A172 (cell line): ENCODE measurements at places on chromosomes 6 and 20.

- DNase-seq, result no peak
Observed at GRCh38 chr6:16402581-16402900, 164.2 kb downstream of the GMPR start.

- no peak for DNase-seq
Observed at GRCh38 chr6:165184192-165184979, 125.0 kb downstream of the C6orf118 start.

GRCh38 chr20:16393297-16393696, 180.0 kb downstream of the KIF16B start:
- no peak for DNase-seq

DNA sequence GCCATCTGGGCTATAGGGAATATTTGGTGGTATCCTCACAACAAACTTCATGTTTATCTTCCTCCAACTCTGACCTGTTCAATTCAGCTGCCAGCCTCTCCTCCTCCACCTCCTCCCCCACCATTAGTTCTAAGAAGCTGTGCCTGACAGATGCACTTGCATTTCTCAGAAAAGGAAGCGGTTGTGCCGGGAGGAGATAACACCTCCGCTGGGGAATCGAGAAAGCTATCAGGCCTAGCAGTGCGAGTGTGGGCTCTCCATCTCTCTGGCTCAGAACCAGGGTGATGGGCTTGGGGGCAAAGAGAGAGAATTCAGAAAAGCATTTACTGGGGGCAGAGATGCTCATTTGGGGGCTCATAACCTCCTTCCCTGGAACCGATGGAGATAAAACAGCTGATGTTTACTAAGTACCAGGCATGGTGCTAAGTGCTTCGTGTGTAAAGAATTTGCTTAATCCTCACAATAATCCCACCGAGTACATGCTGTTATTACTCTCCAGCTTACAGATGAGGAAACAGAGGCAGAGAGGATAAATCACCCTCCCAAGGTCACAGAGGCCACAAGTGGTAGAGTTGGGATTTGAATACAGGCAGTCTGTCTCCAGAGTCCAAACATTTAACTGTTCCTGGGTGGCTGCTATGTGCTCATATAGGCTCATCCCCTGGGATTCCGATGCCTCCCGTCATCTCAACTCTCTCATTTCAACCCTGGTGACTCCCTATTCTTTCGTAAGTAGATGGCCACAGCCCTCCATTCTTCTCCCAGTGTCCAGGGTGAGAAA, 38.3 kb downstream of the COX4I2 start:
- DNase-seq, result peak; percentile 61

- peak; percentile 67 for DNase-seq
Observed at GRCh38 chr6:125004198-125004597, 42.0 kb downstream of the RNF217 start.

- DNase-seq, result no peak
Observed at GRCh38 chr20:1757072-1757471, 99.5 kb upstream of the SIRPG start.

DNA sequence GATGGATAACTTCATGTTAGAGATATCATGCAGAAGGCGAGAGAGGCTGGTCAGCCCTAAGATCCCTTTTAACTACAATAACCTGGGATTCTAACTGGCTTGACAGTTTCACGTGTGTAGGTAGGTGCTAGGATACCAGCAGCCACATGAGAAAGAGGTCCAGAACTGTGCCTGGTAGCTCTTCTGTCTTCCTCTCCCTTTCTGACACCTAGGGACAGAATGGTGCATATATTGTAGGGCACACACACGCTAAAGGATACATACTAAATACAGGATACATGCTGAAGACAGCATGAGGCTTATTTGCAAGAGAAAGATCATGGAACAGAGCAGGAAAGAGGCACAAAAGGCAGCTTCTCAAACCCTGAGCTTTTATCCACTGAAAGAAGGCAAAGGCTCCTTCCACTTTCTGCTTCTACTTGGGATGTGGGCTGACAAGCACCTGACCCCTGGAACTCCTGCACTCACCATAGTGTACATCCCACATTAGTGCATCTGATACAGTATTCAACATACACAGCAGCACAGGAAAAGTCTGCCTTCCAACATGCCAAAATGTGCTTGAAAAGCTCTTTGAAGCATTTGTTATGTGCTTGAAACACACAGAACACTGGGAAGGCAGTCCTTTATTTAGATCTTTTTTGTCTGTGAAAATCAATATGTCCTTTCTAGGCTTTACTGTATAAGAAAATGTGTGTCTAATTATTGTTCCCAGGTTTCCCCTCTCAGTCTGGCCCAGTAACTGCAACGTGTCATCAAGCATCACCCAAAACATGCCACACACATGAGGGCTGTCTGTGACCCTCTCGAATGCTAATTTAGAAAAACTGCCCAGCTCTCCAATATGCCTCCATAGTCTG, 3.2 kb downstream of the SLC22A23 start:
- DNase-seq, result no peak

GRCh38 chr20:34431168-34431567, 68.1 kb downstream of the ITCH start:
- no peak for DNase-seq

- DNase-seq, result no peak
Observed at GRCh38 chr6:129750360-129750759, 40.4 kb upstream of the ARHGAP18 start.

DNA sequence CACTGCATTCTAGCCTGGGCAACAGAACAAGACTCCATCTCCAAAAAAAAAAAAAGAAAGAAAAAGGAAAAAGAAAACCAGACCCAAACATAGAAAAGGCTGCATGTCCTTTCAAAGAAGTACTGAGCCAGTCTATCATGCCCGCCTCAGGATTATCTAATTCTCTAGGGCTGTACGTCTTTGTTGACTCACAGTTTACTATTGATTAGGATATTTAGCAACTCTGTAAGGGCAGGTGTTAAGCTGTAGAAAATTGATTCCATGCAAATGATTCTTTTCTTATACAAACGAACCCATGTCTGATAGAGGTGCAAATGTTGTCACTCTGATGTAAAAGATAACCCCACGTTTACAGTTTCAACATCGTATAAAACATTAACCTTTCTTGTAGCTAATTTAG, 209.0 kb downstream of the TTLL2 start:
- DNase-seq, result no peak

DNA sequence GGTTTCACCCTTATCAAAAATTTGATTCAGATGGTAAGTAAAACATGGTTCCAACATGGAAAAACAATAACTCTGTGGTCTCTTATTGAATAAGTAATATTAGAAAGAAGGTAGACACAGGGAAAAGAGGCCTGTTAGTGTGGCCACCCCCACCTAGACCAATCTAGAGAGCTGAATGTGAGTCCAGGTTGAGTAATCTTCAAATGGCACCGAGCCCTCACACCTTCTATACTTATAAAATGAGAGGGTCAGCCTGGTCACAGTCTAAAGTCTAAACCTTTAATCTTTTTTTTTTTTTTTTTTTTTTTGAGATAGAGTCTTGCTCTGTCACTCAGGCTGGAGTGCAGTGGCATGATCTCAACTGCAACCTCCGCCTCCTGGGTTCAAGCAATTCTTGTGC, 6.9 kb downstream of the FAM184A start:
- no peak for DNase-seq

DNA sequence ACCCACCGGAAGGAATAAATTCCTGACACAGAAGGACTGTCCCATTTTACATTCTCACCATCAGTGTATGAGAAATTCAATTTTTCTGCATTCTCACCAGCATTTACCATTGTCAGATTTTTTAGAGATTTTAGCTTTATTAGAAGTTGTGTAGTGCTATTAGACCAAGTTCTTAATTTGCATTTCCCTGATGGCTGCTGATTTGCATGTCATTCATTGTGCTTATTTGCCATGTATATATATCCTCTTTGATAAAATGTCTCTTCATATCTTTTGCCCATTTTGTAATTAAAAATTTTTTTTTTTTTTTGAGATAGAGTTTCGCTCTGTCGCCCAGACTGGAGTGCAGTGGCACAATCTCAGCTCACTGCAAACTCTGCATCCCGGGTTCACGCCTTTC, 9.8 kb upstream of the HLA-DRB5 start:
- DNase-seq, result no peak

DNA sequence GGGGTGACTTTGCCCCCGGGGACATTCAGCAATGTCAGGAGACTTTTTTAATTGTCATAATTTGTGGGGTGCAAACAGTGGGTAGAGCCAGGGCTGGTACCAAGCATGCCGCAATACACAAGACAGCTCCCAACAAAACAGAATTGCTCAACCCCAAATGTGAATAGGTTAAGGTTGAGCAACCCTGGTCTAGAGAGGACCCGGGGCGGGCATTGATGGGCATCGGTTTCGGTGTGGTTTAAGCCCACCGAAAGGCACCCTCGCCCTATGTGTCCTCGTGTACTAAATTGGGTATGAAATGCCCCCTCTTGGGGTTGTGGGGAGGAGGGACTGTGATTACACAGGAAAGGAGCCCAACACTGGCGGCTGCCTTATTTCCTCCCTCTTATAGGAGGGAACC, 36.0 kb downstream of the KIAA1755 start:
- no peak for DNase-seq

DNA sequence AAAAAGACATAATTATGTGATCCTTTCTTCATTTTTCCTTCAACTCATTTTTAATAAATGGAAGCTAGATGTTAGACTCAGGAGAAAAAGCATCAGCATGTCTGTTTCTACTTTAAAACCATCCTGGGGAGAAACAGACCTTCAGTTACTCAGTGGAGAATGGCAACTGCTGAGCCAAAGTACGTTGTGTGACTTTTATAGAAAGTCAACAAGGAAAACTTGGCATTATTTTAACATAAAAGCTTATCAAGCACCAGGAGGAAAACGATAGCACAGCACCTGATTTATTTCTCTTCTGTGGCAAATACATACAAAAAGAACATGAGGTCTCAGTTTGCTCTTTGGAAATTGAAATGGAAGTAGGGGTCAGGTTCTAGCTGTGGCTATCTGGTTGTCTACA, 115.3 kb upstream of the RIPOR2 start:
- DNase-seq, result no peak
